ENCODE measurements at places on chromosomes 2 and 18. TPM values are rescaled to one million over a fixed set of nuclear protein-coding genes. Genes with fewer than 3 reads are reported as not detected.

Gene LRATD1
- 5.7 TPM for total RNA-seq

GRCh38 chr2:239224199-239224570, 176.6 kb downstream of the HDAC4 start:
- no peak for DNase-seq

- no peak for DNase-seq
These were observed 1098.0 kb upstream of the DDX18 start for GRCh38 chr2:116716444-116716843.

Gene ZNF407
- 19.0 TPM for total RNA-seq

DNA sequence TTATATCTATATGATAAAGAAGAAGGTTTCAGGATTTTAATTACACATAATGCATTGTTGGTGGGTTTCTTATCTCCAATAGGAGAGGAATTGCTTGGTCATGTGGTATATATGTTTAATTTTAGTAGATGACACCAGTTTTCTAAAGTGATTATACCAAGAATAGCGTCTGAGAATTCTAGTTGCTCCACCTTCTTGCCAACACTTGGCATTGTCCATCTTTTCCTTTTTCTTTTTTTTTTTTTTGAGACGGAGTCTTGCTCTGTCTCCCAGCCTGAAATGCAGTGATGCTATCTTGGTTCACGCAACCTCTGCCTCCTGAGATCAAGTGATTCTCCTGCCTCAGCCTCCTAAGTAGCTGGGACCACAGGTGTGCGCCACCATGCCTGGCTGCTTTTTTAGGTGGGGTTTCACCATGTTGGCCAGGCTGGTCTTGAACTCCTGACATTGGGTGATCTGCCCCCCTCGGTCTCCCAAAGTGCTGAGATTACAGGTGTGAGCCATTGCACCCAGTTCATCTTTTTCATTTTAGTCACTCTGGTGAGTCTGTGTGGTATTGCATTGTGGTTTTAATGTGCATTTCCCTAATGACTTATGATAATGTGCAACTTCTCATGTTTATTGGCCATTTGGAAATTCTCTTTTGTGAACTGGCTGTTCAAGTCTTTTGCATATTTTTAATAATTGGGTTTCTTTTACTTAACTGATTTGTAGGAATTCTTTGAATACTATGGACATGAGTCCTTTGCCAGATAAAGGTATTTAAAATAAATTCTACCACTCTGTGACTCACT, 37.3 kb upstream of the ZNF512 start:
- no peak for DNase-seq

Gene MYL12A
- total RNA-seq: 387 TPM

Gene SLC9A2
- total RNA-seq: under 0.01 TPM

DNA sequence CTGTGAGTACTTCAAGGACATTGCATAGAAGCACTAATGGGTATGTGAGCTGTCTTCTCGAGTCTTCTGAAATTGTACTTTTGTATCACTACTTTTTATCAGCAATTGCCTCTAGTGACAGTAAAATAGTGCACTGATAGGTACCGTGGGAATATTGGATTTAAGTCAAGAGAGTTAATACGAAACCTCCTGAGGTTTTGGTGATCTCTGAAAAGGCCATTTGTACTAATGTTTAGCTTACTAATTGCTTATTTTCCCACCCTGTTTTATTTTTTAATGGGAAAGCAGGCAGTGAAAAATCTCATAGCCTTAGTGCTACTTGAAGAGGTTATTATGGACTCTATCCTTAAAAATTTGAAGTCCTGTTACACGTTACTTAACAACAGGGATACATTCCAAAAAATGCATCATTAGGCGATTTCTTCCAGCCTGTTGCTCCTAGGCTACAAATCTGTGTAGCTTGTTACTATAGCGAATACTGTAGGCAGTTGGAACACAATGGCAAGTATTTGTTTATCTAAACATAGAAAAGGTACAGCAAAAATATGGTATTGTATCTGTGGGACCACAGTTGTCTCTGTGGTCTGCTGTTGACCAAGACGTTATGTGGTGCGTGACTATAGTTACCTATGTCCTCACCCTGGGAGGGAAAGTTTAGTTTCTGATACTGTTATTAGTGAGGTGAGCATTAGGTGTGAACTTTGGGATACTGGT, 65.9 kb downstream of the CAB39 start:
- no peak for DNase-seq

Gene SCYGR3
- not detected for total RNA-seq

GRCh38 chr2:28510184-28510583, 14.3 kb downstream of the PLB1 start:
- DNase-seq: no peak

GRCh38 chr18:65425366-65425765, 325.4 kb upstream of the CDH7 start:
- DNase-seq: no peak

Gene ERCC3
- 70.0 TPM for total RNA-seq

Gene LTBP1
- total RNA-seq: 29.4 TPM

GRCh38 chr2:101972621-101973434, 18.9 kb upstream of the IL1R2 start:
- no peak for DNase-seq

Gene AOX1
- 166 TPM for total RNA-seq

DNA sequence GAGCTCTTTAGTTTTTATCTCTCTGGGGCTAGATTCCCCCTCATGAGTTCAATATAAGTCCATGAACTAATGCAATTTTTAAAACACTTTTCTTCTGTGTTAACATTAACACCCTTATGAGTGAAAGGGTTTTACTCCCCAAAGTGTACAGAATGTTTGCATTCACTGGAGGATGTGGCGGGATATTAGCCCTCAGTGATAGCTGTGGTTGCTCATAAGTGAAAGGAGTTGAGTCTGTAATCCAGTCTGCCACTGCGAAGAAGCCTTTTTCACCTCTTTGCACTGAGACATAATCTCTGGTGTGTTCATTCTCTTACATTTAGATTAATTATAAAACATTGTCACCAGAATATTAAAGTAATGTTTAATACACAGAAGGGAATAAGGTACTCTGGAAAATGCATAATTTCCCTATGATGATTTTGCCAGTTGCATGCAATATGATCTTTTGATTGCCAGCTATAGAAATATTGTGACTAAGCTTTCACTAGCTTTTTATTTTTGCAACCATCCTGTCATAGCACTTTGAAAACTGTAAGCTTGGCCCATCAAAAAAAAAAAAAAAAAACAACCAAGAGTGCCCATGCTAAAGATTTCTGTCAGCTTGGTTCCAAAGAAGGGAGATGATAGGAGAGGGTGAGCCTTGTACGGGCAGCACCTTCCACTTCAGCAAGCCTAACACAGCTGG, 113.2 kb downstream of the BCL11A start:
- no peak for DNase-seq

GRCh38 chr2:23662941-23663920, 263.7 kb downstream of the ATAD2B start:
- DNase-seq: peak; percentile 27

Gene ASB18
- not detected for total RNA-seq

Gene IL36A
- total RNA-seq: not detected

GRCh38 chr18:74006143-74006542, 141.5 kb downstream of the FBXO15 start:
- no peak for DNase-seq

GRCh38 chr18:22300665-22301636, 116.8 kb downstream of the CTAGE1 start:
- no peak for DNase-seq

DNA sequence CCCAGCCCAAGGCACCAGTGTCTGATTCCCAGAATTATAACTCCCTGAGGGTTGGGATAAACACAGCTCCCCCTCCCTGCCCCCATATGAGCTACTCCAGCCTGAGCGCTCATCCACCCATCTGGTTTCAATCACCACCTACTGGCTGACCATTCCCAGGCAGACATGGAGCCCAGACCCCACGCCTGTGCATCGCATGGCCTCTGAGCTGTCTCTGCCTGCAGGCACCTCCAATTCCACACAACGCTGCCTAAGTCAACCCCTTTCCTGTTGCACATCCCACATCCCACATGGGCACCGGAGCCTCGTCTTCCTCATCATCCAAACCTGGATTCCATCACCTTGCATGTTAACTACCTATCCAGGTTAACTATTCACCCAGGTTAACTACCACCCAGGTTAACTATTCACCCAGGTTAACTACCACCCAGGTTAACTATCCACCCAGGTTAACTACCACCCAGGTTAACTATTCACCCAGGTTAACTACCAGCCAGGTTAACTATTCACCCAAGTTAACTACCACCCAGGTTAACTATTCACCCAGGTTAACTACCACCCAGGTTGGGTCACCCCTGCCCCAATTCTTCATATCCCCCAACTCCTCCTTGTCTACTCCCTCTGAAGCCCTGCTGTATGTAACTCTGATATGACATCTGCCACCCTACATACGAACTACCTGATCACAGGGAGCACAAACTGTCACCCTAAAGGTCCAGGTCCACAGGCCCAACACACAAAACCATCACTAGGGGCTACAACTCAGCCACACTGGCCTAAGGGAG, 47.8 kb downstream of the TEX51 start:
- DNase-seq: no peak

DNA sequence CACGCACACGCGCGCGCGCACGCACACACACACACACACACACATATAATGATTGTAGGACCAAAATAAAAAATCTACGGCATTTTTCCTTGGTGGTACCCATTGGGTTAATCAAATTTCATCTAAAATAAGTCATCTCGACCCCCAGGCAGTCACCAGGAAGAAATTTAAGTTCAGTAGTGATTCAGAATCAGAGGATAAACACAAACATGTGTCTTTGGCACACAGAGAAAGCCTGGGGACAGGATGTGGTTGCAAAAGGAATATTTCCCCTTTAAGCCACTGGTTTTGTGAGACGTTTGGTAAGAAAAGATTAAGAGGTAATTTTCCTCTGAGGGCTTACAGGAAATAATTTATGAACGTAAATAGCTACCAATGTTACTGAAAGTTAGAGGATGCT, 171.6 kb upstream of the PIEZO2 start:
- no peak for DNase-seq

- no peak for DNase-seq
These were observed 7.7 kb upstream of the TMSB10 start for GRCh38 chr2:84897773-84898172.

GRCh38 chr18:39494211-39494896, 1928.8 kb upstream of the CELF4 start:
- no peak for DNase-seq

- DNase-seq: no peak
These were observed 189.0 kb downstream of the PRKCE start for GRCh38 chr2:45840481-45840880.

Gene TMEM163
- total RNA-seq: not detected

DNA sequence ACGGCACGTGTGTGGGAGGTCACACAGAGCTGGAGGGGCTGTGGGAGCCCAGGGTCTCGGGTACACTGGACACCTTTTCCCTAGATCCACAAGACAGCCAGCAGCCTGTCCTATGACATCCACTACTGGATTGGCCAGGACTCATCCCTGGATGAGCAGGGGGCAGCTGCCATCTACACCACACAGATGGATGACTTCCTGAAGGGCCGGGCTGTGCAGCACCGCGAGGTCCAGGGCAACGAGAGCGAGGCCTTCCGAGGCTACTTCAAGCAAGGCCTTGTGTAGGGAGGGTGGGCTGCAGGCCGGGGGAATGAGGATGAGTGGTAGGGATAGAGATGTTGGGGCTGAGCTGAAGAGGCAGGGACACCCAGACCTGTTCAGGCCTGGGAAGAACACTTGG, 6.6 kb downstream of the VIL1 start:
- DNase-seq: no peak

Gene PLGLB2
- 0.39 TPM for total RNA-seq

- DNase-seq: no peak
These were observed 176.0 kb downstream of the SMAD2 start for GRCh38 chr18:47754311-47755101.

- DNase-seq: no peak
These were observed 4.6 kb downstream of the TTR start for GRCh38 chr18:31596081-31596872.

DNA sequence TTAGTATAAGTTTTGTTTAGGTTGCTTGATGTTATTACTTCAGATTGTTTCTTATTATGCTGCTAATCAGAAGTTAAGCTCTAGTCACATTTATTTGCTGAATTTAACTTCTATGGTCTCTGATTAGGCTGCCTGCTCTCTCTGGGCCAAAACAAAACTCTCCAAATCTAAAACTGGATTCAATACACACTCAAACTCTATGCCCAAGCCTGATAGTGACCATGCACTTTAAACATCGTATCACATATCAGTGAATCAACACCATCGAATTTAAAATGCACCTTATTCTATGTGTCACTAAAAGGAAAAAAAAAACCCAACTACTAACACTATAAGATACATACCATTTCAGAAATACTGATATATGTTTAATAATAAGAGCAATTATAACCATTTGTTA, 76.9 kb upstream of the FRZB start:
- no peak for DNase-seq

DNA sequence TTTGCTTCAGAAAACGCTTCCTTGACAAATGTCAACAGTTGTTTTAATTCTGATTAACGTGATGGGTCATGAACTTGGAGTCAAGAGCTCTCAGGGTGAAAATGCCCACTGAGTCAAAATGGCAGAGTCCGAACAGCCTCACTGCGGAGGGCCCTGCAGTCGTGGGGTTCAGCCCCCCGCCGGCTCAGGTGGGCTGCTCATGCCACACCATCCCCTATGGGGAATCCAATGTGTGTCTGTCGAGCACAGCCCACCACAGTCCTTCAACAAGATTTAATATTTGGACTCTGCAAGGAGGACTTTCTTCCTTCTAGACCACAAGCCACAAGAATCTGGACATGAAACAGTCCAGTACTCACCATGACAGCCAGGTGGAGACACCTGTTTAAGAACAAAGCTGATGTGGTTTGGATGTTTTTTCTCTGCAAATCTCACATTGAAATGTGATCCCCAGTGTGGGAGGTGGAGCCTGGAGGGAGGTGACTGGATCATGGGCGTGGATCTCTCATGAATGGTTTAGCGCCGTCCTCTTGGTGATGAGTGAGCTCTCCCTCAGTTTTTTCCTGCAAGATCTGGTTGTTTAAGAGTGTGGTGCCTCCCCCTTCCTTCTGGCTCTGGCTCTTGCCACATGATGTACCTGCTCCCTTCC, 201.0 kb downstream of the NDUFA10 start:
- DNase-seq: no peak

Gene GPR155
- 36.5 TPM for total RNA-seq

Gene TMEM37
- total RNA-seq: 4.9 TPM

DNA sequence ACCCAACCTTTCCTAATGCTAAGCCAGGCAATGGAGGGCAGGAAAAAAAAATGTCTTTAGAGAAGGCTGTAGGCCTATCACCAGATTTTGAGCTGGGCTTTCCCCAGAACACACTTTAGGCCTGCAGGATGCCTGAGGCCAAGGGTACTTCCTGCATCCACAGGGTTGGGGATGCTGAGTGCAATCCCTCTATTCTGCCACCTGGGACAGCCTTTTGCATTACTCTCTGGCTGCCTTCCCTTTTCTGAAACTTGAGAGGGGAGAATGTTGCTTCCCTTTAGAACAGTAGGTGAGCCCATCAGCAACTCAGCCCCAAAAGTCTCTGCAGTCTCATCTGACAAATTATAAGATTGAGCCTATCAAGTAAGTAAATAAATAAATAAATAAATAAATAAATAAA, 195.2 kb downstream of the SLC8A1 start:
- DNase-seq: no peak

Gene GKN2
- total RNA-seq: not detected

GRCh38 chr18:62827397-62827796, 112.1 kb downstream of the PHLPP1 start:
- DNase-seq: no peak

All from tibial nerve (tissue), 4 donors.